ENCODE measurements at places on chromosomes 3 and 15.

GRCh38 chr3:132311841-132312240, 5.4 kb upstream of the ACP3 start:
- no peak for DNase-seq

DNA sequence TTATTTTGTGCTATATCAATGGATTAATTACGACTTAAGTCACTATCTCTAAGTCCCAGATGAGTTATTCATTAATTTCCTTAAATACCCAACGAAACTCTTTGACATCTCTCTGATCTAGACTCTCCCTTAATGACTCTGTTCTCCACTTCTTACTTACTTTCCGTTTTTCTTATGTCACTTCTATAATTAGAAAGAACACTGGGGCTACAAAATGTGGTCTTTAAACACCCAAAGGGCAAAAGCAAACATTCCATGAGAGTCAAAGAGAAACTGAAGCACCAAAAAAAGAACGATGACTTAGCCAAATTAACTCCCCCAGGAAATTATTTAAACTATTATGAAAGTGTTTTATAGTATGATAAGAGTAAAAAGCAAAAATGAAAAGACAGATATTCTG, 166.4 kb upstream of the UBE2E2 start:
- no peak for DNase-seq

DNA sequence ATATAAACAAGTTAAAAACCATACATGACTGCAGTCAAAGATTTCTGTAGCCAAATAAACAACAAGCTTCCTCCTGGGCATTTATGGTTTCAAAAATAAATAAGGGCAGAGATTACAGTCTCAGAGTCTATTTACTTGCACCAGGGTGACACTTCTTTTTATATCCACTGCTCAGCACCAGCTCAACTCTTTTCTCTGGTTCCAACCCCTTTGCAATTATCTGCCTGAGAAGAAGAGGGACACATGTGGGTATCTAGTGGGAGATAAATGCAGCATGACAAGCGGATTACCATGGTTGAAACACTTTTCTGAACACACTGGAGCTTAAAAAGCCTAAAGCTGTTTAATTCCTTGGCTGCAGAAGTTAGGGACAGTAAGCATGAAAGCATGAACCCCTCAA, 311.5 kb downstream of the CNTN3 start:
- DNase-seq, result no peak

GRCh38 chr3:98553753-98554152, 22.0 kb downstream of the GPR15 start:
- no peak for DNase-seq
